ENCODE measurements at places on chromosomes 5 and 9. TPM values are rescaled to one million over a fixed set of nuclear protein-coding genes. Genes with fewer than 3 reads are reported as not detected.

CCDC187 gene
- polyA plus RNA-seq: 1.7 TPM

TPPP gene
- 2.9 TPM for polyA plus RNA-seq

- no peak for DNase-seq
Observed at GRCh38 chr9:6459718-6460117, 46.7 kb downstream of the UHRF2 start.

DNA sequence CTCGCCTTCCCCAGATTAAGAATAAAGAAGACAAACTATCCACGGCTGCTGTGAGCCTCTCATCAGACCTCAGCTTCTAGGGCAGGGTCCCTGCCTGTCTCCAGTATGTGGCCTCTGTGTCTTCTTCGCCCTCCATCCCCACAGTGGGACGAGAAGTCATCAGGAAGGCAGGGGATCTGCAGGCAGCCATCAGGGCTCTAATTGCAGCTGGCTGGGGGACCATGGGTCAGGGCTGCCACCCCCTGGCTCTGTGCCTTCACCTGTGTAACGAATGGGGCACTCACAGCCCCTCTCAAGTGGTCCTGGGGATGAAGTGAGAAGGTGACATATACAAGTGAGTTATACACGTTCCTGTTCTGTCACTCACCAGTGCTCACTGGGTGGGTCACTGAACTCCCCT lies 139.8 kb downstream of the KCNIP1 start:
- no peak for DNase-seq

GRCh38 chr5:36277521-36278176 lies 24.1 kb downstream of the RANBP3L start:
- no peak for DNase-seq

GRCh38 chr9:127910613-127911205 lies 6.1 kb downstream of the ST6GALNAC4 start:
- no peak for DNase-seq

DNA sequence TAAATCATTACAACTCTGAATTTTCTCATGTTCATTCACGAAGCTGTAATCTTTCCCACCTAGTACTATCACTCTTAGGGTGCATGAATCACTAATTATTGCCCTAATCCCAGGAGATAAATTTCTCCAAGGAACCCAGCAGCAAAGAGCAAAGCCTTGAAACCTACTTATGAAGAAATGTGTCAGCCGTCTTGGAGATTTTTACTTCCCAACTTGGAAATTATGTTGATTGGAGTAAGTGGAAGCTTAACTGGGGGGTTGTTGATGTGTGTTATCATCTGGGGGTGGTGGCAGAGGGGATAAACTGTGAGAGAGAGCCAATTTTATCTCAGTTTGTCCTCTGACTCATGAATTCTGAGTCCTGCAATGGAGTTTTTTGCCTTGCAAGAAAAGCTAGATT lies 440.5 kb upstream of the WWC1 start:
- no peak for DNase-seq

Measured in right renal cortex interstitium (tissue), 3 donors.